ENCODE measurements at places on chromosomes 5 and 9. TPM values are rescaled to one million over a fixed set of nuclear protein-coding genes. Genes with fewer than 3 reads are reported as not detected.

DNA sequence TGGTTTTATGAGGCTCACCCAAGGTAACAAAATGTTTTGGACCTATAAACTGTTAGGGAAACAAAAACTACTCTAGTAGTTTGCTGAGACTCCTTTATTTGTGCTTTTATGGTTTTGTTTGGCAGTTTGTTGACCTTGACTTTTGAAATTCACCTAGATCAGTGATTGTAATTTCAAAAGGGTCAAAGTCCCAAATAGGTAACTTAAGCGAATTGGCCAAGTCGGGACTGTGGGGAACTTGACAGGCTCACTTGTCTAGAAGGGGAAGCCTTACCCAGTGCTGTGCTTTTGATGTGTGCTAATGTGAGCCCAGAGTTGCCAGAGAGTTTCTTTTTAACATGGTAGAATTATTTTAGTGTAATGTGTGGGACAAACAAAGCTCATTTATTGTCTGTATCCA, 87.2 kb upstream of the SGCD start:
- DNase-seq: no peak

GRCh38 chr9:71664566-71664965, 103.7 kb downstream of the CEMIP2 start:
- no peak for DNase-seq

DNA sequence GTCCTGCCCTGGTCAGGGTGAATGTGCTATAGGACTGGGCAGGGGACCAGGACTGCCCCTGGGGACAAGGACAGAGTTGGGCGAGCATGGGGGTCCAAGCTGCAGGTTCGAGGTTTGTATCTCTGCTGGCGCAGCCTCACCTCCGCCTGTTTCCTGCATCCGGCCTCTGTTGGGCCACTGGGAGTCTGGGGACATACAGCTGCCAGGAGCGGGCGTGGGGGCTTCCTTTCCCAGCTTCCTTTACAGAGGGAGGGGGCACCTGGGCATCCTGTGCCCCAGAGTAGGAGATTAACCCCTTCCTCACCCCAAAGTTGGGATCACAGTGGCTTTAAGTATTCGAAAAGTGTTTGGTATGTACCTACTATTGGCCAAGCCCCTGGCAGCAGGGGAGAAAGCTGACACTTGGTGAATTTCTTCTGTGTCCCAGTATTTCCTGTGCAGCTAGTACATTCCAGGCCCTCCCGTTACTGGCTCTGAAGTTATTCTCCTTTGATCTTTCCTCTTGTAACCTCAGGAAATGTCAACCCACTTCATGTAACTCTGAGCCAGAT, 19.0 kb downstream of the OLFML2A start:
- DNase-seq: peak; percentile 59

DNA sequence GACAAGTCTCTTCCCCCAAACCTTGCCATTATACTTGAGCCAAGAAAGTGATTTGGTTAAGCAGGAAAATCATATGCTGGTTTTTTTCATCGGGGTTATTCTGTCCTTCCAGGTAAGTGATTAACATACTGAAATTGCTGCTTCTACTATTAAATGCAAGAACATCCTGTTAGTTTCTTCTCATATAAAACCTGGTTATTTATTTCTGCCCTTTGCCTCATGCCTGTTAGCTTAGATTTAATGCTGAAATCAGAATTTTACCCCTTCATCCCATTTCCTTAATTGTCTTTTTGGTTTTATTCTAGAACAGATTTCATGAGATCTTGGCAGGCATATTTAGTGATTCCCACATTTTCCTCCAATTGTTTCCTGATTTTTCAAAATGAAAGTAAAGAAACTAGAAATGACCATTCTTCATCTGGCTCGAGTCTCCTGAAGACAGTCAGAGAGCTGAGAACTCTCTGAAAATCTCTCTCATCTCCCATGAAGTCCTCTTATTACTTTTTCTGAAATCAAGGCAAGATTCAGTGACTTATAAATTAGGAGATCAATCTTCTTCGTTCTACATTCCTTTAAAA, 132.9 kb downstream of the NFIB start:
- DNase-seq: no peak

DNA sequence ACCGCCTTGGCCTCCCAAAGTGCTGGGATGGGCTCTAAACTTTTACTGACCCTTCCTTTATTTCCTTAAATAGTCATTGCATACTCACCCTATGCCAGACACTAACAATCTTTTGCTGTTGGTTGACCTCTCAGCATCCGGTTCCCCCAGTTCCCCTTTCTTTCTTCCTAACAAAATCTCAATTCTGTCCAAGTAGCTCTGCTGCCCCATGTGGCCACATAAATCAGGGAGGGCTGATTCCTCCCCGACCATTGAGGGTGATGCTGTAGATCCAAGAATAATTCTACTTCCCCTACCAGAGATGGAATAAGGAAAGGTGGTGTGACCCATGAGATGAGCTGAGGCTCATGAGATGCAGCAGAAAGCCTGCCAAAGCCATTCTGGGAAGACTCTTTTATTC, 315.3 kb upstream of the MSX2 start:
- no peak for DNase-seq

DNA sequence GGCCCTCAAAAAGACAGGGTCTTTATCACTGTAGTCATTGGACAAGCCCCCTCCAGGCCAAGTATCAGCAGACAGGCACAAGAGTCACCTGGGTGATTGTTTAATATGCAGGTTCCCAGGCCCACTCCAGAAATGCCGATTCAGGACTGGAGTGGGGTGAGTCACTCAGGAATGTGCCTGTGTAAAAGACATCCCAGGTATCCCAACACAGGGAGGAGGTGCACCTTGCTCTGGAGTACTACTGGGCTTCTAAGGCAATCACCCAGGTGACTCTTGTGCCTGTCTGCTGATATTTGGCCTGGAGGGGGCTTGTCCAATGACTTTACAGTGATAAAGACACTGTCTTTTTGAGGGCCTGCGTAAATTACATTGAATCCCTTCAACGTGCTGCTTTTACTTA, 40.6 kb downstream of the ACTL7B start:
- no peak for DNase-seq

DNA sequence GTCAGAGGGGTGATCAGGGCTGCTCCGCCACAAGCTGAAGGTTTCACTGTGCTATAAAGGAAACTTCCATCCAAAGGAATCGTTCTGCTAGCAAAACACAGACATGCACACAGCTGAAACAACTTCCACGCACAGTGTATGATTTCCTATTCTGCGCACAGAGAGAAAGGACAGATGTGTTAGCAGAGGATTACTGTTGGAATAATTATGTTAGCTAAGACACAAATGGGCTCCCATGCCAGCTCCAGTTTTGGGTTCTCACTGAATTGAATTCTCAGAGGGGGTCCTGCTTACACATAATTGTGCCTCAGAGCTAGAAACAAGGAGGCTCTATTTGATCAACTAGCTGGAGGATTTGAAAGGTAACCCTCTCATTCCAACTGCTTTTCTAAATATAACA, 352.4 kb downstream of the IRX2 start:
- no peak for DNase-seq

- DNase-seq: no peak
Measured at GRCh38 chr9:12809720-12810119, 34.9 kb downstream of the LURAP1L start.

DNA sequence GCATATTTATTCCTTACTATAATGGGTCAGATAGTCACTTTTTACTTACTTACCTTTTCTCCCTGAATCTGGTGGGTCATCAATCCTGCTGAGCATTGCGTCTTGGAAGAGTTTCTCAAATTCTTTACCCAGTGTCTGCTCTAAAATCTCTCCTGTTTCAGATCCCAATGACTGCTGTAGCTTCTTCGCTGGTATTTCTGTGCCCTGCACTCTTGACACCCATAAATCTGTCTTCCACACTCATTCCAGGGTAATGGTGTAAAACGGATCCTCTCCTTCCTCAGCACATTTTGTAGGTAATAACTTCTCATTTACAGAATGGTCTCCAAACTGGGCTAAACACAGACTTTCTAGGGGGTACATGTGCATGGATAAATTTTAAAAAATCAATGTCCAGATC, 407.4 kb downstream of the DMAC1 start:
- no peak for DNase-seq

The ADAMTSL1 gene
- 0.56 TPM for total RNA-seq

The DBH gene
- total RNA-seq: not detected

The TSSK1B gene
- not detected for total RNA-seq

The ZNF658 gene
- 12.1 TPM for total RNA-seq

The PLPP7 gene
- total RNA-seq: 115 TPM

The TAF11L10 gene
- not detected for total RNA-seq

The IFNB1 gene
- not detected for total RNA-seq

The PCDHGA2 gene
- 6.5 TPM for total RNA-seq

The SLC34A1 gene
- total RNA-seq: not detected

The CDKN2B gene
- 2.3 TPM for total RNA-seq

Measured in Right ventricle myocardium superior (tissue), 1 donor.